ENCODE measurements at places on chromosomes 4 and X.

DNA sequence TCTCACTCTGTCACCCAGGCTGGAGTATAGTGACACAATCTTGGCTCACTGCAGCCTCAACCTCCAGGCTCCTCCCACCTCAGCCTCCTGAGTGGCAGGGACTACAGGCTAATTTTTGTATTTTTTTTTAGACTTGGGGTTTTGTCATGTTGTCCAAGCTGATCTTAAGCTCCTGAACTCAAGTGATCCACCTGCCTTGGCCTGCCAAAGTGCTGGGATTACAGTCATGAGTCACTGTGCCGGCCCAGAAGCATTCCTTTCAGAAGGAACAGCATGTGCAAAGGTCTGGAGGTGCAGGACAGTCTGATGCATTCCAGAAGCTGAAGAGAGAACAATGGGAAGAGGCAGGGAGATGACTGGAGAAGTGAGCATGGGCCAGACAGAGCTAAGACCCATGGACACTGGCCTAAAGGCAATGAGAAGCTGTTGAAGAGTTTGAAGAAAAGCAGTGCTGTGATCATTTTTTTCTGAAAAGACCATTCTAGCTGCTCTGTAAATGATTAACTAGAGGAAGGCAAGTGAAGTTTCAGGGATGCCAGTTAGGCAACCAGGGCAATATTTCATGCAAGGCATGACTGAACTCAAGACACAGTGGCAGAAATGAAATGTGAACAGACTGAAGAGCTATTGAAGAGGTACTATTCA, 43.2 kb downstream of the MANBA start:
- DNase-seq, result no peak

- DNase-seq, result no peak
Observed at GRCh38 chr4:26402458-26402857, 81.6 kb downstream of the RBPJ start.

- no peak for DNase-seq
Observed at GRCh38 chr4:112513971-112514646, 1.9 kb downstream of the NEUROG2 start.

DNA sequence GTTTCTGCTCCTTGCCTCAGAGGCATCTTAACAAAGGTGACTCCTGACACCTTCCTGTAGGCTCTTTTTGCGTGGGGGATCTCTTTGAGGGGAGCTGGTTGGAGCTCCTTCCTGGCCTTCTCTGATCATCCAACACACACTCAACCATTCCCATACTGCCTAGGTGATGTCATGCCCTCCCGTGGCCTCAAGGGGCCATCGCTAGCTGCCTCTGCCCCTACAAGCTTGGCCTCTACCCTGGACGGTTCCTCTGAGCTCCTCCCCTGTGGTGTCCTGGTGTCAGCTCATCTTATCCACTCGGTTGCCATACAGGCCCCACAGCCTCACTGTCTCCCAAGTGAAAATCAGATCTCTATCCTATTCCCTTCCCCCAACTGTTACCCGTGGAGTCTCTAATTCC, 13.7 kb upstream of the ZNF185 start:
- DNase-seq, result no peak

GRCh38 chr4:37948542-37948941, 11.7 kb upstream of the PTTG2 start:
- no peak for DNase-seq

- no peak for DNase-seq
Observed at GRCh38 chr4:147847751-147848590, 116.1 kb downstream of the ARHGAP10 start.

DNA sequence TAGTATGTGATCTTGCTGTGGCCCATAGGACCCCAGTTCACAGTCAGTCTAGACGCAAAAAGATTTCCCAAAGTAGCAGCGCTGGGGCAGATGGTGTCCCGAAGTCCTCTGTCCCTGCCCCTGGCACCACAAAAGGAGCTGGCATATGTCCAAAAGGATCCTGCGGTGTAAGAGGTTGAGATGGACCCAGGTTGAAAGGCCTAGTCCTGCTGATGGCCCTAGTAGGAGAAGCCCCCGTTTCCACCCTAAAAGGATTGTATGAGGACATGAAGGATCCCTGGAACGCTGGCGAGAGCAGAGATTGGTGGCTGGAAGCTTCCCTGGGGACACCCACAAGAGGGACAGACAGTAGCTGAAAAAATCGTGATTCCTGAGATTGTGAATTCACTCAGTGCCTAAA, 58.0 kb upstream of the DCAF8L1 start:
- no peak for DNase-seq

GRCh38 chr4:15668566-15669435, 12.8 kb upstream of the FAM200B start:
- DNase-seq, result no peak

DNA sequence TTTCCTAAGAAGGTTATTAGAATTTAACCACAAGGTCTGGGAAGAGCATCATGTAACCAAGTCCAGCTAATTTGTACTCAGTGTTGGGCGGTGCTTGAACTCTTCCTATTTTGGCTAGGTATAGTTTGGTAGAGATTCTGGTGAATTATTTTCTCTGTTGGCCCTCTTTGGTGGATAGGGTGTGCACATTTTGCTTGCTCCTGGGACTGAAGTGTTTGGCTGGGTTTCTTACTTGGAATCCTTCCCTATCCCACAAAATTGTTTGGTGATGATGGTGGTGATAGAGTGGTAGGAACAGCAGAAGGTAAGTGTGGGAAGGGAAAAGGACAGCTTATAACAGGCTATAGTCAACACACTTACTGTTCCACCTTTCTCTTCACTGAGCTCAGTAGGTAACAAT, 194.8 kb upstream of the GPC4 start:
- DNase-seq, result no peak

DNA sequence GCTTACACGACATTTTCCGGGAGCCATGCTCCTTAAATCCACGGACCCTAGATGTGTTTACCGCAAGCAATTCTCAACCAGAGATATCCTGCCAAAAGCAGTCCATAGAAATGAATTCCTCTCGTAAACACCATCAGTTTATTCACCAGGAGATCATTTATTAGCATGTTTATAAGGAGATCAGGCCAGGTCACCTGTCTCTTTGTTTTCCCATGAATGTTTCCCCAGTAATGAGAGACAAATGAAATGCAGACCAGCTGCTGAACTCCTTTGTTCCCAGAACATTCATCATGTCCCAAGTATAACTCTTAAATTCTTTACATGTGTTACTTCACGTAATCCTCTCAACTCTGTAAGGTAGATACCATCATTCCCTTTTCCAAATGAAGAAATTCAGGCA, 137.1 kb downstream of the DDX53 start:
- DNase-seq, result no peak

DNA sequence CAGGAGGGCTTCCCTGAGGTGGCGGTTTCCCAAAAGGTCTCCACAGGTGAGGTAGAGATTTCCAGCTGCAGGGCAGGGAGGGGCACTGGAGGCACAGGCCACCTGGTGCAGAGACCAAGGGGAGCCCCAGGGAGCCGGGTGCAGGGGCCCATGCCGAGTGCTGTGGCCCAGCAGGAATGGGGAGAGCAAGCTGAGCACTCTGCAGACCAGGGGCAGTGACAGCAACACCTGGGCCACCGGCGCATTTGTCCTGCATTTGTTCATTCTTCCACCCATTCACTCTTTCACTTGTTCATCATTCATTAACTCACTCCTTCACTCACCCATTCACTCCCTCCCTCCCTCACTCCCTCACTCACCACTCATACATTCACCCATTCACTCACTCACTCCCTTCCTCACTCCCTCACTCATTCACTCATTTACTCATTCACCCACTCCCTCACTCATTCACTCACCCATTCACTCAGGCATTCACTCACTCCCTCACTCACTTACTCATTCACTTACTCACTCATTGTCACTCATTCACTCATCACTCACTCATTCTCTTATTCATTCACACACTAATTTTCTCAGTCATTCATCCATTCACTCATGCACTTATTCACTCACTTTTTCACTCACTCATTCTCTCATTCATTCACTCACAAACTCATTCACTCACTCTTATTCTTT, 16.3 kb downstream of the CPZ start:
- DNase-seq, result no peak

DNA sequence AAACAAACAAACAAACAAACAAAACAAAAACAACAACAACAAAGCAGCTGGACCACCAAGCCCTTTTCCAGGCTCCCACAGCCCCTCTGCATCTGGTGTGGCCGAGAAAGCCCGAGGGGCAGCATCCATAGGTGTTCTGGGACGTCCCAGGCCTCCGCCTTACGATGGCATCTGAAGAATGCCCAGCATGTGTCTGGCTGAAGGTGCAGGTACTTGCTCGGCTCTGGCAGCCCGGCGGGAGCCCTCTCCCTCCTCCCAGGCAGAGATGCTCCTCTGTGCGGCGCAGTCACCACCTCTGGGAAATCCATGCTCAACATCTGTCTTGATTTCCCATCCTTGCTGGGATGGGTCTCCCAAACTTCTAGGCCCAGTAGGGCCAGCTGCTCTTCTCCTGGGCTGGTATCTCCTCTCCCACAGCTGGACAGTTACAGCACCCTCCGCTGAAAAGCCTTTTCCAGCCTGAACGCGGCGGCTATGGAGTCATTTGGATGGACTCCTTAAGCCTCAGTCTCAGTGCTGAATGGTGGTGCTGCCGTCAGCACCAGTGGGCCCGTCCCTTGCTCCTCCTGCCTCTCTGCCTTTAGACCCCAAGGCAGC, 4.3 kb downstream of the PSAPL1 start:
- no peak for DNase-seq

GRCh38 chrX:3951859-3952258, 238.4 kb upstream of the PRKX start:
- no peak for DNase-seq

GRCh38 chr4:52657618-52658501, 1.2 kb downstream of the USP46 start:
- DNase-seq, result no peak

DNA sequence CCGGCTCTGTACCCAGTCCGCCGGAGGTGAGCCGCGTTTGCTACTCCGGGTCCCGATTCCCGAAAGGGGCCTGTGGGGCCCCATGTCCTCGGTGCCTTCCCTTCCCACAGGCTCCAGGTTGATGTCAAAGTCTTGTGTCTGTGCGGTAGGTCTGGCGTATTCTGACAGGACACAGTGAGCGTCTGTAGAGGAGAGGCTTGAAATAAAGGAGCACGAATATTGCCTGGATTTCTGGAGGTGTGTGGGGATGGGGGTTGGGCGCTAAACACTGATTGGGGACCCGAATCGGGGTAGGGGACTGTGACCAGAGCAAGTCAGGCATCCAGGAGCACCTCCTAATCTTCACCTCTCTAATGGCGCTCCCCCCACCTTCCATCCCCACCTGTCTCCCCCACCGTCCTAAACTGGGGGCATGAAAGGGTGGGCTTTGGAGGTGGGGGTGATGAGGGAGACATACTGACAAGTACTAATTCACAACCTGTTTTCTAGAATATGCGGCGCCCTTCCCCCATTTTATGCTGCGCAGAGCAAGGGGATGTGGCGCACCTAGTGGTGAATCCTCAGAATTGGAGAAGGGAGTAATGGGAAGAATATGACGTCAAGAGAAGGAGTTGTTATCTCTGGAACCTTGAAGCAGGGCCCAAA, 855 bp downstream of the GPRASP2 start:
- DNase-seq, result no peak

- DNase-seq, result no peak
Observed at GRCh38 chrX:3582451-3582850, 131.0 kb downstream of the PRKX start.

DNA sequence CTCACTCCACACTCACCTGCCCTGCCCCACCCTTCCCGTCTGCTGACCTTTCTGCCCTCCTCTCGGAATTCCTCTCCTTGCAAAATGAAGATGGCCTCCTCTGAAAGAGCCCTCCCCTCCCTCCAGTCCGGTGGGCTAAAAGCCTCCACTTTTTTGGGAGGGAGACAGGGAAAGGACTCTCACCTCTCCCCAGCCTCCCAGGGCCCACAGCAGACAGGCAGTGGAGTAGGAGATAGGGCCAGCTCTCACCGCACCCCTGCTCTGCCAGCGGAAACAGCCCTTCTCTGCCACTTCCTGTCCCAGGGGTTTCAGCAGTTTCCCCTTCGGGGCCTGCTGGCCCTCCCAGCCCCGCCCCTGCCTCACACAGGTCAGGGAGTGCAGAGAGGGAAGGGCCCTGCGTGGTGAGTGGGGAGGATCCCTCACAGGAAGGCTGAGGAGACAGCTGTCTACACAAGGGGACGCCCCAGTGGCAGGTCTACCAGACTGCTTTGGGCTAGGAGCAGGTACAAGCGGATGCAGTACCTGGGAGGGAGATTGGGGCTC, 18.2 kb downstream of the ELF4 start:
- peak; percentile 50 for DNase-seq

DNA sequence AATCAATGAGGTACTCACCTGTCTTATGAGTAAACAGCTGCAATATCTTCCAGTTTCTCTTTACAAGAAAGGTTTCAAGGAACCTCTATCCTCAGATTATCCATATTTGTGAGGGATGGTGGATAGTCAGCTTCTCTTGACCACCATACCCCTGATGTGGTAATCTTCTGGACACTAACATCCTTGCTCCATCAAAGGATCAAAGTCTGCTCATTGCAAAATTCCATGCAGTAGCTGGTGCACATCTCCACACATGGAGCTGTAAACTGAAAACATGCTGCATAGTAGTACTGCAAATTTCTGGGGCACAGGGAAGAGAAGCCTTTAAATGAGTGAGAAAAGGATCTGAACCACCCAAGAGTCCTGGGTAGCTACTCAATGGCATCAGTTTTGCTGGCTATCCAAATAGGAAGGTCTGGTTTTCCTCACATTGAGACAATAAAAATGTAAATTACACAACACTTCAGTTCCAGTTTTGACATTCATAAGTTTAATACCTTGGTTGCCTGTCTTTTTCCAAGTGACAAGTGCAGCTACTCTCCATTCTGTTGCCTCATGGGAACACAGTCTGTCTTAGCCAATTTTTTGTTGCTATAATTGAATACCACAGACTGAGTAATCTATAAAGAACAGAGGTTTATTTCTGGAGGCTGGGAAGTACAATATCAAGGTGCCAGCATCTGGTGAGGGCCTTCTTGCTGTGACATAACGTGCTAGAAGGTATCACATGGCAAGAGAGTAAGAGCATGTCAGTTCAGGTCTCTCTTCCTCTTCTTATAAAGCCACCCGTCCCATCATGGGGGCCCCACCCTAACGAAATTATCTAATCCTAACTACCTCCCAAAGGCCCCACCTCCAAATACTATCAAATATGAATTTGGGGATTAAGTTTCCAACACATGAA, 34.4 kb upstream of the ARHGEF6 start:
- DNase-seq, result no peak

DNA sequence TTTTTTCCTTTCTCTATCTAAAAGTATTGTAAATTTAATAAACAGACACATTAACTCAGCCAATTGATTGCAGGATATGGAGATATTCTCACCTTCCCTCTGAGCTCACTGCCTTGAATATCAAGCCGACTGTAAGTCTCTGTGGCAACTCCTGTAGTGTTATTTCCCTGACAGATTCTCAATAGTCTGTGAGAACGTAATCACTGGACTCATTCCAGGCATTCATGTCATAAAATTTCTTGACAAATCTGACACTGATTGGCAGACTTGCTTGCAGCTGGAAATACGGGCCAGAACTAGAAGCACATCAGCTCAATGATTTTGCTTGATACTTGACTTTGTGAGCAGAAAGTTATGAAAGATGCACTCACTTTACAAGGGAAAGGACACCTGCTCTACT, 29.6 kb downstream of the FAM47B start:
- DNase-seq, result no peak

GRCh38 chrX:120238933-120239332, 11.7 kb upstream of the ZBTB33 start:
- no peak for DNase-seq

Data from esophagus squamous epithelium (tissue), 5 donors.